Activated T-cell treated with anti-CD3 and anti-CD28 coated beads for 1 hour (primary cell): ENCODE measurements at places on chromosomes 6 and 20.

DNA sequence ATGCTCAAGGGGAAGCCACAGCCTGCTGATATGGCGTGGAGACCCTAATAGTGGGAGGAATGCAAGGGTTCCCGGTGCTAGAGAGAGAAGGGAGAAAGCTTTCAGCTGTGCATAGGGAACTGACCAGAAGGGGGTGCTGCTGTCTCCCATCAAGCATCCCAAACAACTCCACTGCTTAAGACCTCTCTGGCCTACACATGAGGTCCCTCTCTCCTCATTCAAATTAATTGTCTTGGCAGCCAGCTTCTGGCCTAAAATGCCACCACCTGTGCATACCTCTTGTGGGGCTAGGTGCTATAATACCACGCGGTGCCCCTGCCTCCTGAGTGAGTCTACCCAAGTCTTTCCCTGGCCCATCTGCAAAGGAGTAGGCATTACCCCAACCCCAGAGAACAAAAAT, 14.5 kb downstream of the ADISSP start:
- peak; percentile 48 for DNase-seq

GRCh38 chr6:45532721-45533210, 155.0 kb upstream of the SUPT3H start:
- no peak for DNase-seq

DNA sequence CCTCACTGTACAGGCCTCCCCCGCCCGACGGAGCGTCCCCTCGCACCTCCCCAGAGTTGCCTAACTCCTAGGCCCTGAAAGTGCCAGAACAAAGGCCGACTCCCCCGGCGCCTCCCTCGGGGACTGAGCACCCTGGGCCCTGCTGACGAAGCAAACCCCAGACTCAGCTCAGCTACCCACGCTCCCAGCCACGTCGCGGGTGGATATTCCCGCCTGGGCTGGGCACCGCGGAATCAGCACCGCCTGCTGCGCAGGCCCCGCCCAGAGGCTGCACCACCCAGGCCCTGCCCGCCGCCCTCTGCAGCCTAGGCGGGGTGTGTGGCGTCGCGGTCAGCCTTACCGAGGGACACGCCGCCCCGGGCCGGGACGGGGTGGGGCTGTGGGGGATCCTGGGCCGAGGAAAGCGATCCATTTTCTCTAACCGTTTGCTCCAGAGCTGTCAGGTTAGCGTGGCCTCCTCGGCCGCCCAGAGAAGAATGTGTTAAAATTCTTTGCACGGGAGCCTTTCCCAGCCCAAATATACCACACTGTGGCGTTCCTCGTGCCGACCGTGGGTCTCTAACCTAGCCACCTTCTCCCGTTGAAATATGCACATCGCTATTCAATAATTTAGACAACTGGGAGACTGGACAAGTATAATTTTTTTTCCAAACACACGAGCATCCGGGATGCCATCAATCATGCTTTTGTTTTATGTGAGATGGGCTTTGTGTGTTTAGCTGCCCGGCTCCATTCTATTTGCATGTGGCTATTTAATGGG, 31.4 kb downstream of the TFAP2A start:
- no peak for DNase-seq

DNA sequence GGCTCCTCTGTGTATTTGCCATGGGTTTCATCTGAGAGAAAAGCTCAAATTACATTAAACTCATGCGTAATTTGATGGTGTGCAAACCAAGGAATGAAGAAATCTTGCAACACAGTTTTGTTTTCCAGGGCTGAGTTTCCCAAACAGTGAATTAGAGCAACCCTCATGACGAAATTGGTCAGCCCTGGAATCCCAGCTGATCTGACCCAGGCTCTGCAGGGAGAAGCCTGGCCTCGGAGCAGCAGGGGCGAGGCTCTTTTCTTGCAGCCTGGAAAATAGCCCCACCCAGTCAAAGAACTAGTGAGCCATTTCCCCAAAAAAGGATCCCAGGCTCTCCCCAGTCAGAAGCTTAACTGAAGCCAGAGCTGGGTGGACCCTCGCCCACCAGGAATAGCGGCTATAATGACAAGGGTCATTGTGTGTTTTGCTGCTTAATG, 107.3 kb upstream of the SNX9 start:
- no peak for DNase-seq

DNA sequence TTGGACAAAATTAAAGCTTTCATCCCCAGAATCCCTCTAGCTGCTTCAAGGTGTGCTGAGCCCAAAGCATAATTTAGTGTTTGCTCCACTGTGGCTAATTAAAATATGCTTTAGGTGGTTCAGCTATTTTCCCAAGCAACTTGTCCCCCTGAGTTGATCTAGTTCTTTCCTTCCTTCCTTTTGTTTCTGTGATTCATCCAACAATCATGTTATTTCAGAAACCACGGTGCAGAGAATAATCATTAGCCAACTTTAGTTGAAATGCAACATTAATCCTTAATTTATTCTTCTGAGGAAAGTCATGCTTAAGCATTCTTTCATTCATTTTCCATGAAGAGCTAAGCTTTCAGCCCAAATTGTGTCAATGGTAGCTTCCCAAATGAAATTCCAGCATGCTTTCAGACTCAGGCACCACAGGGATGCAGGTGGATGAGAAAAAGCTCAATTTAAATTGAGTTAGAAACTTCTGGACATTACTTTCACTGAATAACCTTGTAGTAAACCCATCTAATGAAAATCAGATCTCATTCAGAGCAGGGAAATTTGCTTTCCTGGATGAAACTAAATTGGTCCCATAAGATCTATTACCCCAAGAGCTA, 209.0 kb upstream of the NT5E start:
- DNase-seq = no peak

GRCh38 chr20:36384022-36384619, 78.0 kb downstream of the DLGAP4 start:
- peak; percentile 2 for DNase-seq

GRCh38 chr6:142810952-142811514, 133.9 kb downstream of the HIVEP2 start:
- no peak for DNase-seq
